ENCODE measurements at places on chromosomes 6 and 20. TPM values are rescaled to one million over a fixed set of nuclear protein-coding genes. Genes with fewer than 3 reads are reported as not detected.

GRCh38 chr6:18551228-18551627 lies 164.1 kb downstream of the RNF144B start:
- no peak for DNase-seq

DNA sequence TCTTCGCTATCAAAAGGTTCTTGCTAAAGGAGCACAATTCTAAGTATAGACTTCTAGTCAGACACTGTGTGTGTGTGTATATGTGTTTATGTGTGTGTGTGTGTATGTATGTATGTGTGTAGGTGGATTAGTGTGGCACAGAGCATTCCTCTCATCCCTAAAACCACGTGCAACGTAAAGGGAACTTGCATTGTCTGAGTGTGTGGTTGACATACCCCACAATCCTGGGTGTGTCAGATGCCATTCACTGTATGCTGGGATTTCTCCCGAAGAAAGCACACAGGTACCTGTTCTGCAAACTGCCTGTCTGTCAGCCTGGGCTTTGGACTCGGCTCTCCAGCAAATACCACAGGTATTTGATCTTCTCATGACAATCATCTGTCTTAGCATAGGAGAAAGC lies 42.3 kb upstream of the TBC1D7 start:
- DNase-seq: no peak

- no peak for DNase-seq
Measured at GRCh38 chr20:64069209-64069613, 6.2 kb downstream of the TCEA2 start.

DNA sequence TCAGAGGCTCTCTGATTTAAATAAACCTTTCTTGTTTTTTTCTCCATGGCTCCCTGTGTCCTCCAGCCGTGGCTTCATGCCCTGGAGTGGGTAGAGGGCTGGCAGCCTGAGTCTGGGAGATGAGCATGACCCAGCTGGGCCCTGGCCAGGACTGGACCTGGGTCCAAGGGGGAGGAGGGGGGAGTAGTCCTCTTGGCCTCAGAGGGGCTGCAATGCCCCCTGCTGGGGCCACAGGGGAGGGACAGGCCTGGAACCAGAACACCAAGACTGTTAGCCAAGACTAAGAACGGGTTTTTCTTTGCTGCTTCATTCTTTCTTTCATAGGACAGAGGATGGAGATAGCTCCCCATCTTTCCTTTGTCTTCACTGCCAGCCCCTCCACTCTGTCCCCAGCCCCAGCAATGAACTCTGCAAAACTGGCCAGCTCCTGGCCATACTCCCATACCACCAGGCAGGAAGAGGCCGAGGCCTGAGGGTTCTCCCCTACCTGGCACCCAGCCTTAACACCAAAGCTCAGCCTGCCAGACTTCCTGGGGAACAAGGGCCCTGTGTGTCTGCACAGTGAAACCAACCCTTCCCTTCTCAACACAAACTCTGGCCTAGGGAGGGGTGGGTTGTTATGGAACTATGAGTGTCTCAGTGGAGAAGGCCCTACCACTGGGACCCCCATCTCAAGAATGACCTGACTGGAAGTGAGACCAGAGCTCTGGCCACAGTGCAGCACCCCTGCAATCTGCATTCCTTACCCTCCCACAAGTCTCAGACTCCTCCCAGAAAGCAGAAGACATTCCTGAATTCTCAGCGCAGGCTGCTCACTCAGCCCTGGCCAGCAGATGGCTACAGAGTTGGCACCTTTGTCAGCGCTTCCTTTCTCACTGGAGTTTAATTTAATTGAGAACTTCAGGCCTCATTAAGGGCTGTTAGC lies 11.0 kb downstream of the SLC29A1 start:
- DNase-seq: no peak

GRCh38 chr20:1885940-1886693 lies 9.1 kb upstream of the SIRPA start:
- no peak for DNase-seq

The MRPS26 gene
- 73.0 TPM for polyA plus RNA-seq

The SAMD3 gene
- 0.80 TPM for polyA plus RNA-seq

The DACT2 gene
- polyA plus RNA-seq: 22.6 TPM

The TP53TG5 gene
- 1.6 TPM for polyA plus RNA-seq

The CALHM4 gene
- polyA plus RNA-seq: 0.85 TPM

The ACTL10 gene
- 0.33 TPM for polyA plus RNA-seq
